ENCODE measurements at places on chromosomes 2 and 18.
A peak's percentile ranks its signal among the peaks of the same experiment; 100 is the strongest.

DNA sequence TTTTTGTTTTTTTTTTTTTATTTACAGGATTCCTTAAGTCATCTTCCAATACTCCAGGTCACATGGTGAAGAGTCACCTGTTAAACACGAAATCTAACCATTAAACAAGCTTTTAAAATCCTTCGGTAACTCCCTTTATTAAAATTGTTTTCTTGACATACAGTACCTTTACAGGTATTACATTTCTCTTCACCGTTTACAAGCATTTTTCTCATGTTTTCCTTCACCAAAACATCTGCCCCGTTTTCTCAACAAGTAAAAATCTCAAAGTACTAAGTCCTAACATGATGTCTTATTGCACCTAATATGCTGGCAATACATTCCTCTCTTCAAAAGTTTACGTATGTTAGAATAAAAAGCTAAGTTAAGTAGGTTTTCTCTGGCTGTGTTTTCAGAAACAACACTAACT, 1.1 kb downstream of the PUM2 start:
- DNase-seq, result no peak

GRCh38 chr2:10165861-10166675, 43.5 kb downstream of the RRM2 start:
- DNase-seq, result no peak

GRCh38 chr2:145910416-145910815, 1390.5 kb upstream of the ZEB2 start:
- no peak for DNase-seq

DNA sequence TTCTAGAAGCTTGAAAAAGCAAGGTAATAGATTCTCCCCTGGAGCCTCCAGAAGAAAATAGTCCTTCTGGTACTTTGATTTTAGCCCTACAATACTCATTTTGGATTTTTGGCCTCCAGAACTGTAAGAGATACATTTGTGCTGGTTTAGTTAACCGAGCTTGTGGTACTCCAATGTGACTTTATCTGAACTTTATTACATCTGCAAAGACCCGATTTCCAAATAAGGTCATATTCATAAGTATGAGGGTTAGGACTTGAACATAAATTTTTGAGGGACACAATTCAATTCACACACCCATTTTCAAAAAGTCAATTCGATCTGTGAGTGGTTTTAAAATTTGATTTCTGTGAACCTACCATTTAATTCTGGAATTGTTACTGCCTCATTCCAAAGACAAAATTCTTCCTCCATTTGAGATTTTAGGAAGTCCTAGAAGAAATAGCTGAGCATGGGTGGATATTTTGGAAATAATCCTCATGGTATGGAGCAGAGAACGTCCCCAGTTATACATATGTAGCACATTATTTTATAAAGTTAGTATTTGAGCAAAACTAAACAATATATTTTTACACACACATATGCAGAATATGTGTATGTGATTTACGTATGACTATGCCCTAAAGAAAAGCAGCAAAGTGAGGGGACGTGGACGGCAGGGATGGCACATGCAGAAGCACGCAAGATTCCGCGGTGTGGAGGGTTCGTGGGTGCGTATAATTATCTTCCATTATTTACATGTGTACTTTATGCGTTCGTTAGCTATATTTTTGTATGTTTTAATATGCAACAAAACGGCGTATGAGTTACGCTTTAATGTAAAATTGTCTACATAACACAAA, 905 bp upstream of the NUP35 start:
- DNase-seq, result no peak

DNA sequence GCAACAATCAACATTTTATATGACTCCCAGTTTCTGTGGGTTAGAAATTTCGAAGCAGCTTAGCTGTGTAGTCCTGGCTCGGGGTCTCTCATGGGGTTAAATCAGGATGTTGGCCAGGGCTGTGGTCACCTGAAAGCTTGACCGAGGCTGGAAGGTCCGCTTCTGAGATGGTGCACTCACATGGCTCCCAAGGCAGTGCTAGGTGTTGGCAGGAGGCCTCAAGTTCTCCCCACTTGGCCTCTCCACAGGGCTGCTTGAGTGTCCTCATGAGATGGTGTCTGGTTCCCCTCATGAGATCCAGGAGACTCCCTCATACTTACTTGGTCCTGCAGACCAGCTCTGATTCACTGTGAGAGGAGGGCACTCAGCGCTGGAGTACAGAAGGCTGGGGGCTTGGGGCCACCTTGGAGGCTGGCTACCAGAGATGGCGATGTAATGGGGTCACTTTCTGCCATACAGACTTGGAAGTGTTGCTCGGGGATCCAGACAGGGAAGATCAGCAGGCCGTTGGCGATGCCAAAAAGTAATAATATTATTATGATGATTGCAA, 98.8 kb downstream of the INHBB start:
- no peak for DNase-seq

GRCh38 chr2:58449286-58450010, 208.3 kb upstream of the FANCL start:
- no peak for DNase-seq

- DNase-seq, result no peak
Observed at GRCh38 chr2:85698880-85699254, 4.7 kb downstream of the GNLY start.

DNA sequence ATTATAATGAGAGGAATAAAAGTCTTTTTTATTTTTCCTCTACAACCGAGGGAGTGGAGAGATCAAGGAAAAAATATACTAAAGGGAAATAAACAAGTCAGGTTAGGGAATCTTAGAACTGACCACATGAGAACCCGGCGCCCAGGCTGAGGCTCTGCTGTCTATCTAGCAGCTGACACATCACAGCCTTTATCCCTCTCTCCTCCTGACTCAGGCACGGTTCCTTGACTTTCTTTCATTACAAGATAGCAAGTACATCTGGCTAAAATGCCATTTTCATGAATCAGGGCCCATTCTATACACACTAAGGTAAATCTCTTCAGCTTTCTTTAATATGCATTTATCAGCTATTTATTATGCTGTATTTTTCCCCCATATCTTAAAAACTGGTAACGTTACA, 296.0 kb downstream of the TMX3 start:
- no peak for DNase-seq

DNA sequence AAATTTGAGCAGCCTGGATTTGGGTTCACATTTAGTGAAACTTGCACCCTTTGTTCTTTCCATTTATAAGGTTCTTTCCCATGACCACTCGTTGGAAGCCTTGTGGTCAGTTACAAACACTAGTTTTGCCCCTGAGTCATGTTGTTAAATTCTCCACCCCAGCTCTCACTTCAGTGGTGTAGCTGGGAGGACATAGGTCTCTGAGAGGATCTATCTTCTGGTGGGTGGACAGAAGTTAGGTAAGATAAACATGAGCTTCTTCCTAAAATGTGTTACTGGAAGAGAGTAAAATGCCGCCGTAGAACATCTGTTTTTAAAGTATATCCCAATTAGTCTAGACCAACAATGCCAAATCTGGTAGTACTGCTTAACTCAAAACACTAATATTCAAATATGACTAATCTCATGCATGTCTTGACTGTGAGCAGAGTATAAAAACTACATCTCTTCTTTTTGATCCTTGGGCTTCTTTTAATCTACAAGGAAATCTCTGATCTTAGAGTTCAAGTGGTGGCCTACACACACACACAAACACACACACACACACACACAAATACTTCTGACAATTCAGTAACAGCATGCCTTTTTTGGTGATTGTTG, 162.6 kb upstream of the FN1 start:
- DNase-seq, result no peak

DNA sequence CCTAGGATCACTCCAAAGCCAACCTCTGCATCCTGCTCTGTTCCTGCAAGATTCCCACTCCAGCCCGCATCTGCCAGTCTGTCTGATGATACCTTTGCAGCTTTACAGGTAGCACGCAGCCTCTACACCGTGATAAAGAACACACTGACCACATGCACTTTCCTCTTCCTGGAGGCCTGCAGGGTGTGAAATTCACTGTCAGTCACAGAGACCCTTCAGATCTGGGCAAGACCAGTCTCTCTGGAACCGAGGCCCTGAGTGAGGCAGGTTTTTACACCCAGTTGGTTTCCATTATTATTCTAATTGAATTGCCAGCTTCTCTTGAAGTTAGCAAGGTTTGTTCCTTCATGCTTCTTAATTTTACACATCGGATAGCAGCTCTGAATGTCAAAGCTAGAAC, 30.5 kb upstream of the TWIST2 start:
- no peak for DNase-seq

GRCh38 chr2:144430722-144431391, 89.1 kb downstream of the ZEB2 start:
- DNase-seq, result peak; percentile 8

GRCh38 chr2:2726163-2726562, 395.1 kb upstream of the MYT1L start:
- no peak for DNase-seq

GRCh38 chr18:23885750-23886149, 128.8 kb upstream of the TTC39C start:
- DNase-seq, result no peak

DNA sequence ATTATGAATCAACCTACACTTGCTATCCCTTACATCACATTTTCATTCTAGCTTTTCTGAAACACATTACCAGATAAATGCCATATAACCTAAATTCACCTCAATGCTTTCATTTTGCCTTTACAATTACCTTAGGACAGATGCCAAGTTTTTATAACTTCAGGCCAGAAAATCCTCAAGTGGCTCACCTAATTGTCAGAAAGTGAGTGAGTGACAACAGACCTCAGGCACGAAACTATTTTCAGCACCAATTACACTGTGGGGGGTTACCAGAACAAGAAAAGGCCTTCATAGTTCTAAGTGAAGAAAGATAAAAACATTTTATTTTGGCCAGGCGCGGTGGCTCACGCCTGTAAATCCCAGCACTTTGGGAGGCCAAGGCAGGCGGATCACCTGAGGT, 52.3 kb upstream of the ST8SIA5 start:
- DNase-seq, result no peak

DNA sequence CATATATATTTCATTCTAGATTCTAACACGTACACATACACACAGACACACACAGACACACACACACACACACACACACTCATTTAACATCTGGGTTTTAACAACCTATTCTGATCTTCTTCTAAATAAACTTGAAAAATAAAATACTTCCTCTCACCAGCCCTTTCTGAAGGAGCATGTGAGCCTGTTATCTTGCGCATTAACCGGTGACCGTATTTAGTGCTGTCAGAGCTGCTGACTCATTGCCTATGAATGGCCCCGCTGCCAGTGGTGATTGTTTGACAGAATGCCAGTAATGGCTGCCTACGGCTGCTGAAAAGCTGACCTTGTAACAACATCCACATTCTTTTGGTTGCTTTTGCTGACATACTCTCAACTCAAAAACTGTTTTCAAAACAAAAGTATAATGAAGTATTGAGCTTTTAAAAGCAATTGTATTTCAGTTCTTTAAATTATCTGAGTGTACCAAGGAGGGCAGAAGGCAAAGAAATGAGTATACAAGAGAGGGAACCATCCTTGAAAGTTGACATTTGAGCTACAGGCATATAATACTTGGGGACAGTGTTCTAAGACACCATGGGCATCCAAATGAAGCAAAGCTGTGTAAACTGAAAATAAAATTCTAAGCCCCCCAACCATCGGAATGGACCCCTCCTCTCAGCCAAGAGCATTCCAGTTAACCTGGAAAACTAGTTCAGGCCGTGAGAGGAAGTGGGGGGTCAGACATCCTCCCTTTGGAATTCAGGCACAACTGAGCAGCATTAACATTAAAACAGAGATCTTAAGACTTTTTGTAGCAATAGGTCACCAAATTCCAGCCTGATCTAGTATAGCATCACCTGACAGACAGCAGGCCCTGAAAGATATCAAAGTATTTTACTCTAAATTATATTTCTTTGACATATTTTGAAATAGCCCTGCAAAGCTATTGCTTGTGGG, 50.2 kb upstream of the DTNA start:
- no peak for DNase-seq

DNA sequence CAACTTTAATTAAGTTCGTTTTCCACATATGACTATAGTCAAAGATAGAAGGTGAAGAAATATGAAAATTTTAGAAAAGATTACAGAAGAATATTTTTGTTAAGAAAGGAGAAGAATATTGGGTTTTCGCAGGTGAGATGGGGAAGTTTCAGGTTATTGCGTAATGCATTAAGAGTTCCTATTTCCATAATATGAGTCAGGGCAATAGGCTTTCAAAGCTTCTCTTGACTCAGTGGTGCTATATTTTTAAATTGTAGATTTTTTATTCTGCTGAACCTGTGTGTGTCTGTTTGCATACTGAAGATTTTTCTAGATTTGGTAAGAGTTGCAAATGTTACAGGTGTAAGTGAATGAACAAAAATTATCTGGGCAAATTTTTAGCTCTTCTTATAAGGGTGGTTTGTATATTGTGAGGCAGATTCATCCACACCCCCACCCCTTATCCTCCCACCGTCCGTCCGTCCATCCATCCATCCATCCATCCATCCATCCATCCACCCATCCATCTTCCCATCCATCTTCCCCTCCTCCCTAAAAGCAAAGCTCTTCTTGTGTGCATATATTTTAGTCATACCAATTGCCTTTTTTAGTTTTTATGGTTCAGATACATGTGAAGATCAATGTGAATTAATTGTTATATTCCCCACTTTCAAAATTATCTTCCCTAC, 69.6 kb downstream of the MYO1B start:
- DNase-seq, result no peak

DNA sequence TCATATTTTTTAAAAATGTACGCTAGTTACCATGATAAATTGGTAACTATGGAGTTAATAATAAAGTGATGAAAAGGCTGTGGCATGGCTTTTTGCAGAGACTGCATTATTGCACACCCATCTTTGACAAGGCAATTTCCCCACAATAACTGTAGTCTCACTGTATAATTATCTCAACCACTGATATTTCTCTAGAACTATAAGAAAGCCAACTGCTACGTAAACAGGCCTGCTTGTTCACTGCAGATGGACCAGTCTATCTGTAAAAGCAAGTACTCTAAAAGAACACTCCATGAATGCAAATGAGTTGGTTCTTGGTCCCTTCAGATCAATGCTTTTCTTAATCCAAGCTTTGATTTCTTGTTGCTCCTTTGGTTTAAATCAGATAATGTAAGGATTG, 218.7 kb downstream of the RBM43 start:
- DNase-seq, result no peak

DNA sequence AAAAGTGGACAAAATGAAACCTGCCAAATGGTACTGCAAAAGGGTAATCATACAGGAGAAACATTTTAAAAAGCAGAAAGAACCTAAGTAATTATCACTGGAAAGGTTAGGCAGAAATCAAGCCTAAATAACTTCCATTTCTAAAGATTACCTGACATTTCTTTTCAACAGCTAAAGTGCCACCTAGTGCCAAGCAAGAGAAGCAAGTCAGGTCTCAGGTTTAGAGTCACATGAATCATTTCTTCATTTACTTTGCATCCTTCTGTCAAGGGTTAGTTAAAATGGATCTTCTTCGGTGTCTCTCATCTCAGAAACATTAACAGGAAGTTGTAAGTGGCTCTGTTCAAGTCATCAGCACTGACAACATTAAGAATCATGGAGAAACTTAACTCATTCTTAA, 90.3 kb downstream of the AKAIN1 start:
- no peak for DNase-seq

- no peak for DNase-seq
Observed at GRCh38 chr2:3458396-3459184, 60.7 kb downstream of the ADI1 start.

- no peak for DNase-seq
Observed at GRCh38 chr18:46019936-46020335, 52.1 kb downstream of the PSTPIP2 start.

Data from GM18507 (cell line).